ENCODE measurements at places on chromosomes 5 and 9.
A peak's percentile ranks its signal among the peaks of the same experiment; 100 is the strongest.

GRCh38 chr5:50711280-50711679 is 44.8 kb downstream of the PARP8 start:
- DNase-seq = peak; percentile 27

DNA sequence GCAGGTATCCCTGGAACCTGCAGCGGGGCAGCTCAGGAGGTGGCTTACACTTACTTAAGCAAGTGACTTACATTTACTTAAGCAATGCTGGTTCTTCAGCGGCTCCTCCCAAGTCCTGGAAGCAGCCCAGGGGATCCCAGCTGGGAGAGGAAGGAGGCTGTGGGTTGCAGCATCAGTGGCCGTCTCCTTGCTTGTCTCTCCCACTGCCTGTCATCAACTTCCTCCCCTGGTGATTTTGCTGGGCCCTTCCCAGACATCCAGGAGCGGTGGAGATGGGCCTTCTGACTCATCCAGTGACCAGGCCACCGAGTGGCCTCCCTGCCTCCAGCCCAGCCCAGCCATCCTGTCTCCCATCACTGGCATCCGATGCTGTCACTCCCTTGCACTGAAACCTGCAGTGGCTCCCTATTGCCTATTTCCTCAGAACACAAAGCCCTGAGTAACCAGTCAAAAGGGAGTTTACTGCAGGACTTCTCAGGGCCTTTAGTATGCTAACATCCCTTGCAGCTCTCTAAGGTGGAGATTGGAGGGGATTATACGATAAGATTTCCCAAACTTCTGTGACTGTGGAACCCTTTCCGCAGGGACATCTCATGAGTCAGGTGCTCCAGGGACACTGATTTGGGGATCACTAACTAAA is 155.9 kb upstream of the PHYKPL start:
- DNase-seq = no peak

- DNase-seq = no peak
Measured at GRCh38 chr5:158881091-158881880, 218.4 kb downstream of the EBF1 start.

- DNase-seq = no peak
Measured at GRCh38 chr9:16475257-16475656, 395.2 kb downstream of the BNC2 start.

- no peak for DNase-seq
Measured at GRCh38 chr5:179380211-179381035, 35.2 kb upstream of the ADAMTS2 start.

DNA sequence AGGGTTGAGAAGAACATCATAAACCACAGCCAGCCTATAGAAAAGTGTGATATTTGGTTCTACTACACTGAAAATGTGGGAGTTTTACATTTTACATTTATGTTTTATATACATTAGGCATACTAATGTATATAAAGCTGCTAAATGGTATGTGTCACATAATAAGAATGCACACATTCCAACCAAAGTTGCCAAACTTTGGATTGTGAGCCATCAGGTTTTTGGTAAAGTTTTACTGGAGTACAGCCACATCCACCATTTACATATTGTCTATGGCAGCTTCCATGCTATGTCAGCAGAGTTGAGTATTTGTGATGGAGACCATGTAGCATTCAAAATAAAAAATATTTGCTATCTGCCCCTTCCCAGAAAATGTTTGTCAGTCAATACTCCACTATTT is 23.1 kb upstream of the TARS1 start:
- no peak for DNase-seq

DNA sequence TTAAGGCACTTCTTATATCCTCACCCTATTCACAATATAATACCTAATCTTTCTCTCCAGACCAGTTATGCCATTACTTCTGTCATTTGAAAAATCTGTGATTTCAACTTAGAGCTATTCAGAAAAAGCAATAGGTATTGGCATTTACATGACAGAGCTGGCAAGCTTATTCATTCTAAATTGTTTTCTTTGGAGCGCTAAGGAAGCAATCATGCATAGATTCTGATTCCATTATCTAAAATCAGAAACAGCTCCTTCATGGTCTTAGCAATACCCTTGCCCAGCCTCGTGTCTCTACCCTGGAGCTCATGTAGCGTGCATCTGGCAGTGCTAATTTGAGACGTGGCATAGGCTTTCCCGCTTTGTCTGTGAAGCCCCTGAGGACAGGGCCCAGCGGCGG is 4.5 kb downstream of the SLC1A1 start:
- DNase-seq = no peak

DNA sequence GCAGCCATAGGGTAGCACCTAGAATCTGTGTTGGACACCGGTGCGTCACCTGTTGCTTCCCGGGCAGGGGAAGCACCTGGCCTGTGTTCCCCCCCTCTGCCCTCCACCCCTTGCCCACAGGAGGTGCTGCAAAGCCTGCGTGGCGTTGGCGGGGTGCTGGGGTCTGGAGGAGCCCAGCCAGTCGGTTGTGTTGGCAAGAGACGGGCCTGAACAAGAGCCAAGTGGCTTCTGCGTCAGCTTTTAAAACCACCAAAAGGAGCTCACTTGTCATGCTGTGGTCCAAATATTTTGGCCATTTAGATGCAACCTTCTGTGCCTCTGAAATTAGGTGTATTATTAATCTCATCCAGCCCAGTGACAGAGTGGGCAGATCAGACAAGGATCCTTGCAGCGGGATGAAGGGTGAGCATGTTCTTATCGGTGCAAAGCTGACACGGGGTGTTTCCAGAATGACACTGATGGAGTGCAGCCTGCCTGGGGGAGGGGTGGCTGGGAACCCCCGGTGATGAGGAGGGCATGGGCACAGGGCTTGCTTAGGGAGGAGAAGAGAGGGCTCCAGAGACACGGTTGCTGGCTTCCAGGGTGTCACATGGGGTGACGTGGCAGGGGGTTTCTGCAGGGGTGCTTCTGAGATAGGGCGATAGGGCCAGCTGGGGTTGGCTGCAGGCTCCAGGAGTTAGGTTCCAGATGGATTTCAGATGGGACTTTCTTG is 9.7 kb upstream of the RXRA start:
- no peak for DNase-seq

- DNase-seq = no peak
Measured at GRCh38 chr9:136806631-136807201, 1.0 kb upstream of the RABL6 start.

DNA sequence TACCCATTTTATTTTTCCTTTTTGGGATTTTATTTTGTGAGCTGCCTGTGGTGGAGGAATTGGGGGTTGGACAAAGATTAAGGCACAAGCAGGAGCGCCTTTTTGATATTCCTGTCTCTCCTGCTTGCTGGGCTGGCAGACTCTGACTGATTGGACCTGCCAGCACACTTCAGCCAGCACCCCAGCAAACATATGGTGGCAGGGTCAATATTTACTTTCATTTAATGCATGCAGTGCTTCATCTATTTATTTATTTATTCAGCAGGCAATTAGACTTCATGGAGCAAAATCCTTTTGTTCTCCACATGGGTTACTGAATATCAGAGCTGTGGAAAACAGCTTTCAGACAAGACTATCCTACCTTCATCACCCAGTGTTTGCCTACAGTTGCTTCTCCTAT is 48.4 kb upstream of the EPB41L4A start:
- no peak for DNase-seq

GRCh38 chr5:175214152-175214551 is 229.8 kb downstream of the DRD1 start:
- DNase-seq = no peak

DNA sequence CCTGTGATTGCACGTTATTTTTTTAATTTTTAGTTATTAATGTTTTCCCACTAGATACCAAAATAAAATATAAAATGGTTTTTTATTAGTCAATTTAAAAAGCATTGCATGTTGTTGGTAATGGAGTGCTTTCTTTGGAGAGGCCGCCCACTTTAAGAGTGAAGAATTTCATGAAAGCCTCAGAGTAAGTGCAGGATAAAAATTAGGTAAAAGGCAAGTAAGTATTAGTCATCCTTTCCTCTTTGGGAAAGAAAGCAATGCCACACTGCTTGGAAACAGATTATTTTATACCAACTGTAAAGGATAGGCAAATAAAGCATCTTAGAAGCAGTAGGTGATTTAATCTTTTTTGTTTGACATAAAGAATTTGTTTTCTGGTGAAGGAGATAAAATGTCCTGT is 62.9 kb downstream of the HSD17B4 start:
- DNase-seq = no peak

DNA sequence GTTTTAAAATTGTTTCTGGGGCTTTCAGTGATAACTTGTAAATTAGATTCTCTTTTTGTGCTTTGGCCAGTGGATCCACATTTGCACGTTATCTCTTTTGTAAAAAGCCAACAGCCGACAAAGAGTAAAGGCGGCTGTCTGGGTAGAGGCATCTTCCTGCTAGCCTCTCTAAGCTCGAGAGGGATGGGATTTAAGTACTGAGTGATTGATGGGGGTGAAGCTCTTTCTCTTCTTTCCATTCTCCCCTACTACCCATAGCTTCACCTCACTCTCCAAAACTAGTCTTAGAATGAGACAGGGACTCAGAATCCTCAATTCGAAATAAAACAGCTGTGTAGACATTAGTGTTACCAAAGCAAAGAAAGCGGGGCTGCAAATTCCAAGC is 3.4 kb downstream of the PBX3 start:
- no peak for DNase-seq

GRCh38 chr5:129935626-129936025 is 31.4 kb downstream of the CHSY3 start:
- no peak for DNase-seq

- DNase-seq = no peak
Measured at GRCh38 chr5:33364406-33364805, 76.4 kb upstream of the TARS1 start.

DNA sequence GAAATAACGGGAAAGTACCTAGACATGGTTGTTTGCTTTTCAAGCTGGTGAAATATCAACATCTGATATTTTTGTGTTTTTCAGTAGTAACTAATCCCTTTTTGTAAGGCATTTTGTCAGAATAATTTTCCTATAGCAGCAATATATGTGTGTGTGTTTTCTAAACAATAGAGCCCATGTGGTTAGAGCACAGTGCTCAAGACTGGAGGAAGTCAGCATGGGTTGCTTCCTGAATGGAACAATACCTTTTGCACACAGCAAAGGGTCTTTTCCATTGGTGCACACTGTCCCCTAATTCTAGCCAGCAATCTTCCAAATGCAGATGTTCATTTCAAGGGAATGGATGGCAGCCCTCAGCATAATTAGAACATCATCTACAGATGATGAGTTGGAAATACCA is 270.1 kb downstream of the AOPEP start:
- DNase-seq = no peak

DNA sequence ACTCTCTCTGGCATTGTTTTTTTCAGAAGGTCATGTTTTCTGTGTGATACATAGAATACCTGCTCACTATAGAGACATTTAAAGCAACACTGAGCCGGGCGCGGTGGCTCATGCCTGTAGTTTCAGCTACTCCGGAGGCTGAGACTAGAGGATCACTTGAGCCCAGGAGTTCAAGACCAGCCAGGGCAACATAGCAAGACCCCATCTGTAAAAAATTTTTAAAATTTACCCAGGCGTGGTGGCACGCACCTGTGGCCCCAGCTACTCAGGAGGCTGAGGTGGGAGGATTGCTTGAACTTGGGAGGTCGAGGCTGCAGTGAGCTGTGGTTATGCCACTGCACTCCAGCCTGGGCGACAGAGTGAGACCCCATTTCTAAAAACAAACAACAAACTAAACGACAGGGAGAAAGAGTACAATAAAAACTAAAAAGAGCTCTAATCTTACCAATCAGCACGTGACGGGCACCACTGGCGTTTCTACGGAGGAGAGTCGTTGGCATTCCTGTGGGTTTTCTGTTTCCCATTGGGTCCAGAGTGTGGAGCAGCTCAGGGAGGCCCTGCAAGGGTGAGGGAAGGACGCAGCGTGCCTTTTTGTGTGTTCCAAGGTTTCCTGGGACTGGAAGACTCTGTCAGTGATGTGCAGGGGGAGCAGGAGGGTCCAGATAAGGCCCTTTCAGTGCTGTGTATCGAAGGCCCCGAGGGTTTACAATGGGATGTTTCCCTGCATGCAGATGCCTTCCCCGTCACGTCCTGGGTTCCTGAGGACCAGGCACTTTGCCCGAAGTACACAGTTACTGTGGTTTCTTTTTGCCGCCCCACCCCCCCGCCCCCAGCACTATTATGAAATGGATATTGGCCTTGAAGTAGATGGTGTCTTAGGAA is 7.2 kb upstream of the RNU6ATAC start:
- no peak for DNase-seq

DNA sequence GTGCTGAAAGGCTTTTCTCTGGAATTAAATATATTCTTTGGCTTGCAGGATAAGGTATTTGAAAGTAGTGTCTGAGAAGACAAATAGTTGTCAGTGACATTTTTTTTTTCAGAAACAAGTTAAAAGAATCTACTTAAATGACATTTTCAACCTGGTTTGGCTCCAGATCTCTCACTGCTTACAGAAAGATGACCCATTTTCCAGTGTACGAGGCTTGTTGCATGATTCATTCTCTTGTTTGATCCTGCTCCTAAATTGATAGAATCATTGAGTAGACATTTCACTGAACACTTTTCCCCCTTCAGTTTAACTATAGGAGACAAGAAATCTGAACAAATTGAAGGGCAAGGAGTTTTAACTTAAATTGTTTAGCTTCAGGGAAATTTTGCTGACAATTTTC is 546.1 kb downstream of the ZNF608 start:
- DNase-seq = no peak

- DNase-seq = no peak
Measured at GRCh38 chr5:75368391-75368790, 31.4 kb downstream of the HMGCR start.

DNA sequence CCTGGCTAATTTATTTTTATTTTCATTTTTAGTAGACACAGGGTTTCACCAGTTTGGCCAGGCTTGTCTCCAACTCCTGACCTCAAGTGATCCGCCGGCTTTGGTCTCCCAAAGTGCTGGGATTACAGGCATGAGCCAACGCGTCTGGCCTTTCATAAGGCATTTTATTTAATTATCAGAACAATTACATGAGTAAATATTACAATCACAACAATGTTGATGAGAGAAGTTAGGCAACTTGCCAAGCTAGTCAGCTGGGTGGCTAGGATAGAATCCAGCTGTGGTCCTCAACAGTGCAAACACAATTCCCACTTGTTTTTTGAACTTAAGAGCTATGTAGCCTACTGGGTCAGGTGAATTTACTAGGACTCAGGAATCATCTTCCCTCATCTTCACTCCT is 22.0 kb downstream of the C9orf57 start:
- DNase-seq = no peak

DNA sequence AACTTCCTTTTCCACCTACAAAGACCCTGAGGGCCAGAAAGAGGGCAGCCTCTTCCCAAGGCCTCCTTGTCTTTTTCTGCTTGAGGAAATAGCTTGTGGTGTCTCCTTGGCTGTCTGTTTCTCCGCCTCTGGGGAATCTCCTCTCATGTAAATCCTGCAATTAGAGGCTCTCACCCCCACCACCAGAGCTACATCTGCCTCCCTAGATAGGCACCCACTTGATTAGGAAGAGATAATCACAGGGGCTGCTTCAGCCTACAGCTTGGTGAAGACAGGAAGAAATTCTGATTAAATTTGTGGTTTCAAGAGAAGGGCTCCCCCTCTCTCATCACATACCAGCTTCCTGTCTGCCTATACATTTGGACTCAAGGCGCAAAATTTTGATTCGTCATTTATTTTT is 75.6 kb downstream of the TLR4 start:
- DNase-seq = no peak
